T-cell (primary cell): ENCODE measurements at places on chromosomes 1 and 21.
A peak's percentile ranks its signal among the peaks of the same experiment; 100 is the strongest.

DNA sequence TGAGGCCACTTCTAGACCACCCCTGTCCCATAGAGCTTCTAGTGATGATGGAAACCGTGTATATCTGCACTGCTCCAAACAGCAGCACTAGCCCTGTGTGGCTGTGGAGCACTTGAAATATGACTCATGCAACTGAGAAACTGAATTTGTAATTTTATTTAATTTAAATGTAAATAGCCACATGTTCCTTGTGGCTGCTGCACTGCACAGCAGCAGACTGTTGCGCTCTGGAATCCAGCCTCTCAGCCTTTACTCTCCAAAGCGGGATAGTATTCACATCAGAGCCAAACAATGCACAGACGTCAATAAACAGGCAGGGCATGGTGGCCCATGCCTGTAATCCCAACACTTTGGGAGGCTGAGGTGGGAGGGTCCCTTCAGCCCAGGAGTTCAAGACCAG, 12.0 kb downstream of the CAPN2 start:
- no peak for DNase-seq

DNA sequence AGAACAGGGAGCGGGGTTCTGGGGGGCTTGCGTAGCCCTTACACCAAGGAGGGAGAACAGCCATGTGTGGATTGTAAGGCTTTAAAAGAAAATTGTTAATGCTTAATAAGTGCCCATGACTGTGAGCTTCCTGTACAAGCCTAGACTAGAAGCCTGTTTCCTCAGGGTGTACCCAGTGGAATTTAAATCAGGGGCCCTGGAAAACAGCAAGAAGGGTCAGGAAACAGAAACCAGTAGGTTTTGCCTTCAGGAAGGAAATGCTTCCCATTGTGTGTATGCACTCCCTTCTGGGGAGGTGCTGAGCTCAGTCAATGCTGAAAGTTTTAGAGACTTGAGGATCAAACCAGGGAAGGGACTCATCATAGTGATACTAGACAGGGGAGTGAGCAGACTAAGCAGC, 12.7 kb downstream of the UTP11 start:
- DNase-seq: no peak

DNA sequence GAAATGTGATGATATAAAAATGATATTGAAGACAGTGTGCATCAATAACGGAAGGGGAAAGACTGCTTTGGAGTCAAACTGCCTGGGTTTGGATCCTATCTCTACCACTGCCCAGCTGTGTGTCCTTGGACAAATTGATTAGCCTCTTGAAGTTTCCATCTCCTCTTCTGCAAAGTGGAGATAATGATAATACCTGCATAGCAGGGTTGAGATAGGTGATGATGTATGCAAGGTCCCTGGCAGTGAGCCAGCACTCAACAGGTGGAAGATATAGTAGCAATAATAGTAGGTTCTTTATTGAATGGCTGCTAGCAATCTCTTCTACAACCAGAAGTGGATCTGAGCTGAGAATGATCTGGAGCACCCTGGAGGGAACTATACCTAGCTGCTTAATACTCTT, 166.7 kb downstream of the MIS18A start:
- DNase-seq: no peak

DNA sequence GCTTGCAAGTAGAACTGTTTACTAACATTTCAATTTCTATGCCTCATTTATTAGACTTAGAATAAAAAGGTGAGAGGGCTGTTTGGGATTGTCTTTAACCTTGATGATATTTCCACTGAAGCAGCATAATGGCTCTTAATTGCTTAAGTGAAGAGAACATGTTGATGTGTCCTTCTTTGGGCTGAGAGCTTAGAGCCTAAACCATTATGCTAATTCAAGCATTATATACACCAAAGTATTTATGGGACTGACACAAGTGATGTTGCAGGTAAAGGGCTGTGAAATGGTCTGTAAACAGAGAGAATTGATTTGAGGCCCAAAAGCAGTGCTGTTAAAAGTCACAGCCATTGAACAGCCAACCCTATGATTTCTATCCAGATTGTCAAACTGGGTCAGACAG, 113.9 kb downstream of the ATG4C start:
- DNase-seq: no peak

DNA sequence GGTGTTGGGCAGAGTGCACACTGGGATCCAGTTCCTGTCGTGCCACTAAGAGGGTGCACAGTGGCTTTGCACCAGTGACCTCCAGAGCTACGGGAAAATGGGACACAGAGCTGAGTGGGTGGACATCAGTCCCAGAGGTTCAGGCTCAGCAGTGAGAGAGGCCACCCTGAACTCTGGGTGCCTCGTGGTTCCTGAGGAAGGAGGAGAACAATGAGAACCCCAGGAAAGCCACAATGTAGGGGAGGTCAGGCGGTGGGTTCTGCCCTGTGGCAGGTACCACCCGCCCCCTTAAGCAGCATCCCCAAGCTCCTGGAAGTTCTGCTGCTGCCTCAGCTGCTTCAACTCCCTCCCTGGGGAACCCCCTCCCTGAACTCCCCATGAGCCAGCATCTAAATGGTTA, 112.2 kb downstream of the GRIK3 start:
- no peak for DNase-seq

- DNase-seq: no peak
Measured at GRCh38 chr1:200640963-200641401, 20.4 kb upstream of the KIF14 start.

GRCh38 chr1:160519642-160520435, 3.2 kb downstream of the SLAMF6 start:
- peak; percentile 26 for DNase-seq

DNA sequence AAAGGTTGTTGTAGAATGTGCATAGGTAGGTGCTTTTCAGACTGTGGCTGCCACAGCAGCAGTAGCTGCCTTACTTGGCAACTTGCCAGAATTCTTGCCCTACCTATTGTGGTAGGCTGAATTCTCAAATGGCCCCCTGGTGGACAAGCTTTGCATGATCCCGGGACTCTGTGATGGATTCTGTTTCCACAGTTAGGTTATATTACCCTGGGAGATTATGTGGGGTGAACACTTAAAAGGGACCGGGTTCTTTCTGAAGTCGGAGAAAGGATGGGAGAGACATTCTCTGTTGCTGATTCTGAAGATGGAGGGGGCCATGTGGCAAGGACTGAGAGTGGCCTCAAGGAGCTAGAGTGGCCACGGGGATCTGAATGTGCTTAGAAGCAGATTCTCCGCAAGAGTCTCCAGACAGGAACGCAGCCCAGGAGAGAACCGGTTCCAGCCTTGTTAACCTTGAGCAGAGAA, 32.1 kb upstream of the KCNE1 start:
- DNase-seq: peak; percentile 4

- DNase-seq: no peak
Measured at GRCh38 chr21:35005560-35006224, 43.4 kb downstream of the RUNX1 start.

- DNase-seq: no peak
Measured at GRCh38 chr1:18922848-18923755, 20.7 kb upstream of the ALDH4A1 start.

GRCh38 chr1:54114001-54114400, 38.8 kb downstream of the CDCP2 start:
- DNase-seq: no peak

GRCh38 chr1:5586629-5587028, 405.6 kb downstream of the NPHP4 start:
- DNase-seq: no peak

GRCh38 chr21:42311816-42312625, 3.2 kb downstream of the TFF3 start:
- no peak for DNase-seq

DNA sequence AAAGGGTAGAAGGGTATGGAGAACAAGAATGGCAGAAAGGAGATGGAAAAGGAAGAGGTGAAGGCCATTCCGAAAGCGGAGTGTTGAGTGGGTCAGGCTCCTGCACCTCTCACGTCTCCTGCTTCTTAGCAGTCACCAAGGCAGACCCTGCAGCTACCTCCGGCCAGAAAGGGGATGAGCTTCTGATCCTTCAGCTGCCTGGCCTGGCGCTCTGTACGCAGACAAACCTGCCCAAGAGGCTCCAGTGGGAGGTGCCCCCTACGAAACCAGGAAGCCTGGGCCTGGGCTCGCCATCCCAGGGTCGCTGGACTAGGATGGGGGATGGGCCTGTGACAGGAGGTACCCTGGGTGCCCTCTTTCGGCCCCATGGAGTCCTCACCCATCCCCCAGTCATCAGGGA, 3.0 kb downstream of the GPR61 start:
- no peak for DNase-seq

DNA sequence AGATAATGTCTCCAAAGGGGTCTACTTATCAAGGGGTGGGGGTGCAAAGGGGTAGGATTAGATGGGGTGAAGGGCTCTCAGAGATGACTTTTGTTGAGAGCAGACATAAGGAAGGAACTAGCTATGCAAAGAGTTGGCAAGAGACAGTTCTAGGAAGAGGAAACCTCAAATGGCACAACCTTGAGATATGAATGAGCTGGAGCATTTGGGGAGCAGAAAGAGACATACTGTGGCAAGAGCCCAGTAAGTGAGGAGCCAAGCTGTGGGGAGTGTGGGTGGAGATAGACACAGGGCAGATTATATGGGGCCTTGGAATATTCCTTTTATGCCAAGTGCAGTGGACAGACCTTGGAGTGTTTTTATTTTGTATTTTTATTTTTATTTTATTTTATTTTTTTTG, 84.8 kb upstream of the BTG3 start:
- DNase-seq: no peak

- no peak for DNase-seq
Measured at GRCh38 chr1:168923521-168924136, 182.9 kb upstream of the ATP1B1 start.

- no peak for DNase-seq
Measured at GRCh38 chr21:39675590-39675989, 62.9 kb downstream of the B3GALT5 start.

- no peak for DNase-seq
Measured at GRCh38 chr1:107559881-107560280, 405.1 kb downstream of the VAV3 start.

DNA sequence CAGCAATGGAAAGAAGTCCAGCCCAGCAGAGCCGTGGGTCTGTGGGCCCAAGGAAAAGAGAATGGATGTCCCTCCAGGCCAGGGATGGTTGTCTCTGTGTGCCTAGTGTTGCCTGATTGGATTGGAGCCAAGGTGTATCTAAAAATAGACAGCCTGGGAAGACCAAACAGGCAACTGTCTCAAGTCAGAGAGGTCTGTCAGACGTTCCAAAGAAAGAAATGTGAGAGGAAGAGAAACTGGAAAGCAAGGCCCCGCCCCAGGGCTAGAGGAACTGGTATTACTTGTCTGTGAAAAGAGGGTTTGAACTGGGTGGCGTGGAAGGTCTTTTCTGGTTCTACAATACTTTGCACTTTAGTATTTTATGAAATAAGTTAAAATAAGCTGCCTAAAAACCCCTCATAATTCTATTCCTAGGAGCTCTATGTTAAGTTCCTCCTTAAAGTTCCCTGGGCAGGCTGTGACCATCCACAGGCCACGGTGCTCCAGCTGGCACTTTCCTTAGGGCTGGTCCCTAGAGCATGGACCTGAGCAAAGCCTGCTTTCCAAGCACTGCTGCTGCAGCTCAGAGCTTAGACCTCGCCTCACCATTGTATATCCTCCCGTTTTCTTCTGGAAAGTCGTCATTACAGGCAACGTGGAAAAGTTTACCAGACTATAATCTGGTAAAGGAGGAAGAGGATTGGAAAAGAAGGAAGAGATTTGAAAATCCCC, 151.6 kb downstream of the DISC1 start:
- DNase-seq: no peak

GRCh38 chr21:44718571-44718970, 7.2 kb upstream of the TSPEAR start:
- no peak for DNase-seq
